Activated CD4-positive, alpha-beta T cell treated with anti-CD3 and anti-CD28 coated beads, Interleukin-2, Interleukin-4, amounts not matched to agents 100 ng/mL and 50 ng/mL, durations not matched to agents 16 hours and 8 hours (primary cell): ENCODE measurements at places on chromosomes 1 and 21.

- DNase-seq: no peak
Measured at GRCh38 chr1:44044071-44044801, 13.0 kb upstream of the SLC6A9 start.

- no peak for DNase-seq
Measured at GRCh38 chr1:237740846-237741245, 149.9 kb downstream of the ZP4 start.

- DNase-seq: no peak
Measured at GRCh38 chr1:232059726-232060374, 433.3 kb downstream of the DISC1 start.

GRCh38 chr1:69534829-69535228 is 32.9 kb upstream of the LRRC7 start:
- no peak for DNase-seq
